ENCODE measurements at places on chromosomes 11 and 22.
A peak's percentile ranks its signal among the peaks of the same experiment; 100 is the strongest.

DNA sequence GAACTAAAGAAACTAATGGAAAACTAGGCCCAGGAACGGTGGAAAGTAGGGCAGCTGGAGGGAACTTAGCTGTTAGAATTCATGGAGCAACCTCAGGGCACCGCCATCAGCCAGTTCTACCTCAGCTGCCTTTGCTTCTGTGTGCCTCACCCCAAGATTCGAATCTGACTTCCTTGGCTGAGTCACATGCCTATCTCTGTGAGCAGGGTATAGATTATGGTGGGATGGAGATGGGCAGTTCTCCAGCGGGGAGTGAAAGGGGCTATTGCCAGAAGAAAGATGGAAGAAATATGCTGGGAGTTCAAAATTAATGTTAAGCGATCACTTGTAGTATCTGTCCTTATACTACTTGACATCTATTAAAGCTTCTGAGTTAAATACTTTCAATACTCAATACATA lies 18.9 kb upstream of the VWA5A start:
- DNase-seq = no peak

DNA sequence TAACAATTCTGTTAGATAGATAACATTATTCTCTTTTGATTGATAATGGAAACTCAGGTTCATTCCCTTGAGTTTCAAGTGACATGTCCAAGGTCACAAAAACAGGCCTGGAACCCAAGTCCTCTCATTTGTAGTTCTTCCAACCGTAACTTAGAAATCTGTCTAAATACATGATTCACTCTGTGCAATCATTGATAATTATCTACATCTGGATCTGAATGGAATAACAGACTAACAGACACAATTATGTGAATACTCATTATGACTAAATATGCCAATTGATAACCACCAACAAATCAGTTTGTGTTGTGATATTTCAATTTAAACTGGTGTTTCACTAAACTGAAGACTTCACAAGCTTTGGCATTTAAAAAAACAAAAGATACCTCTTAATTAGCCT lies 71.0 kb downstream of the RBFOX2 start:
- no peak for DNase-seq

- DNase-seq = no peak
Observed at GRCh38 chr11:116035977-116036376, 531.8 kb upstream of the CADM1 start.

GRCh38 chr11:122578171-122578825 lies 77.2 kb upstream of the UBASH3B start:
- DNase-seq = no peak

DNA sequence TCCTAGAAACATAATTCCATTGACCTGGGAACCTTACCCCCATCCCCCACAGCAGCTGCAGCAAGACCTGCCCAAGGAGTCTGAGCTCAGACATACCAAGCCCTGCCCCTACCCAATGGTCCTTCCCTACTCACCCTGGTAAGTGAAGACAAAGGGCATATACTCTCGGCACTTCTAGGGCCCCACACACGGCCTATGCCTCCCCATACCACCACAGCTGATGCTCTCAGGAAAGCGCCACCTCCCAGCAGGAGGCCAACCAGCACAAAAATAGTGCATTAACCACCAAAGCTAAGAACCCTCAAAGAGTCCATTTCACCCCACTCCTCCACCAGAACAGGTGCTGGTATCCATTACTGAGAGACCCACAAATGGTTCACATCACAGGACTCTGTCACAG lies 74.4 kb upstream of the GUCY1A2 start:
- no peak for DNase-seq

GRCh38 chr22:45598596-45599217 lies 72.9 kb upstream of the ATXN10 start:
- no peak for DNase-seq

GRCh38 chr11:101738452-101738851 lies 154.6 kb upstream of the TRPC6 start:
- peak; percentile 60 for DNase-seq

DNA sequence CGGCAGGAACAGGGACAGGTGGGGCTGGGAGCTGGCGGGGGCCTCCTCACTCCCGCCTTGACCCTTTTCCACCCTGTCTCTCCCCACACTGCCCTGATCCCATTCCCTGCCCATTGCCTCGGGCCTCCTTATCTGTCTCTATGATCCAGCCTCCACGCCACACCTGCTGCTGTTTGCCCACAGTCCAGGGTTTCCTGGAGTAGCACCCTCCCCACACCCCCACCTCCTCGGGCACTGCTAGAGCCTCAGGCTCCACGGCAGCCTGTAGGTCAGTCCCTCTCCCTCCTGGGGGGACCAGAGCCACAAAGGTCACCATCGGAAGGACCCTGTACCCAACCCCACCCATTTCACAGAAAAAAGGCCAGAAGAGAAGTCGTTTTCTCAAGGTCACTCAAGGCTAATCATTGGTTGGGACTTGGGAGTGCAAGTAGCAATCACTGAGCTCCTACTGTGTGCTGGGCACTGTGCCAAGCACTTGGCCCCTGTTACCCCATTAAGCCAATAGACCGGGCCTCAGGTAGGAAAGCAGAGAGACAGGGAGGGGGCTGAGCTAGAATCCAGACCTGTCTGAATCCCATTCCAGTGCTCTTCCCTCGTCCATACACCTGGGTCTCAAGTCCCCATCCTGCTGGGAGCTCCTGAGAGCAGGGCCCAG lies 71.8 kb downstream of the PDE2A start:
- DNase-seq = no peak

DNA sequence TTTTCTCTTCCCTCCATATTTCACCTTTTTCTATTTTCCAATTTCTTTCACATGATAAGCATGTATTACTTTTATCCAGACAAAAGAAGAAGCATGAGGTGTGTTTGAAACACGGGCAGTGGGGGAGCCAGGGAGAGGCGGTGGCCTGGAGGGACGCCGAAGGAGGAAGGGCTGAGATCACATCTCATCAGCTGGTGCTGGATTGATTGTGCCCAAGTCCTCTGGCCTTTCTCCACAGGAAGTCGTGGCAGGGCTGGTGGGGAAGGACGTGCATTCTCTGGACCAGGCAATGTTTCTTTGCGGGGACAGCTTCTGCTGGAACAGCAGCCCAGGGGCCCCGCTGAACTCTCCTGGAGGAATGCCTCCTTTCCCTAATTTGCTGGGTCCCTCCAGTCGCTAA lies 82.9 kb downstream of the MIAT start:
- DNase-seq = no peak

GRCh38 chr11:56176318-56176717 lies at the start of gene OR5J2:
Gene OR5J2, plus strand, starts transcription at chr11:56176618. Its CDS starts 0 bp downstream, at chr11:56176618.
- DNase-seq = no peak

DNA sequence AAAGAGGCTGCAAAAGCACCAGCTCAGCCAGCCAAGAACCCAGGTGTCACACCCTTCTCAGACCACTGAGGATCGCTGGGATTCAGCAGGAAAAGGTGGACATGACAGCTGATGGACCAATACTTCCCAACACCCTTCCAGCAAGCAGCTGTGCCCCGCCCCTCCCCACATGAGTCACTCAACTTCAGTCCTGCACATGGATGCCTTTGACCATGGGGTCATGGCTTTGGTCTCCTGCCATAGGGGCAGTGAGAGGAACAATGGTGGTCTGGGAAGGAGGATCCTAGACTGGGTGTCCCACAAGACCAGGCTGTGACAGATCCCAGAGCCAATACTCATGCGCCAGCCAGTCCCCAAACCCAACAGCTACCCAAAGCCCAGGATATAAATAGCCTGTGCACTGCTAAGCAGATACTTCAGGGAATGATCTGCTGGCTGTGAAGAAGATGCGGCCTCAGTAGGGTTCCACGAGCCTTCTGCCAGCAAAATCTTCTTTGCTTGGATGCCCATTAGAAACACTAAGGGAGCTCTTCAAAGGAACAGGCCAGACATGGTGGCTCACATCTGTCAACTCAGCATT lies 5.5 kb upstream of the RGL4 start:
- DNase-seq = no peak

All from NCI-H1694 (cell line).